Muscle of back (tissue), 13 donors: ENCODE measurements at places on chromosomes 5 and 9.

GRCh38 chr9:87533271-87533670, 35.6 kb downstream of the DAPK1 start:
- DNase-seq: no peak

DNA sequence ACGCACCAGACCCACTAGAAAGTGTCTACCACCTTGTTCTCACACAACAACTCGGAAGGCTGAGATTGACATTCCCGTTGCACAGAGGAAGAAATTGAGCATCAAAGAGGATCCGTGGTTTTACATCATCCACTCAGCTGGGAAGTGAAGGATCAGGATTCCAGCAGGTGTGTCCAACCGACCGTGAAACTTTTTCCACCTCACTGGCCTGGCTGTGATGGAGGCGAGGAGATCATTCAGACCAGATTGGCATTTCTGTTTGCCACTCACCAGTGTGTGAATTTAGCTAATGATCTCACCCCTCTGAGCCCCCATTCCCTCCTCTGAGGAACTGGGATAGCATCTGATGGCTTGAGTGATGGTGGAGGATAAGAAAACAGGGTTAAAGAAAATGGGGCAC, 46.7 kb upstream of the CPLX2 start:
- no peak for DNase-seq

DNA sequence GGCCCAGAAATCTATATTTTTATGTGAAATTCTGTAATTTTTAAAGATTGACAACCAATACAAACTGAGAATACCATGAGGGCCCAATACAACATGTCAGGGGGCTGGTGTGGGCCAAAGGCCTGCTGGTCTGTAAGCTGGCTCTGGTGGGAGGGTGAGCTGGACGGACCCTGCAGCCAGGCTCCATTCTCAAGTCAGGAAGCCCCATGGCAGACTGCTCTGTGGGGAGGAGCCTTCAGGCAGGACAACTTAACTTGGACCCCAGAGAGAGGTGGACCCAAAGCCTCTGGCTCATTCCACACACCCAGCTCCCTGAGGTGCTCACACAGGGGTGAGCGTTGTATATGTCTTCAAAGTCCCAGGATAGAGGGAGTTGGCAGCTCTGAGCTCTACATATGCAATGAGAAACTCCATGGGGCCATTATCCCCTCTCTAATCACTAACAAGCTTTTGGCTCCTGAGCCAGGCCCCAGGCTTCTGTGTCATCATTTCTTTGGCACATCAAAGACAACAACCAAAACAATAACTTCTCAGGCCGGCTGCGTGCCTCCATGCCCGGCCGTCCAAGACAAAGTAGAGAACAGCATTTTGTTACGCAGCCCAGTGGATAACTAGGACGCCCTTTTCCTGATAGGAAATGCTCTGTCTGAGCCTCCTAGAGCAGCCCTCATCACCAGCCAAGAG, 6.4 kb downstream of the SEPTIN8 start:
- DNase-seq: no peak

DNA sequence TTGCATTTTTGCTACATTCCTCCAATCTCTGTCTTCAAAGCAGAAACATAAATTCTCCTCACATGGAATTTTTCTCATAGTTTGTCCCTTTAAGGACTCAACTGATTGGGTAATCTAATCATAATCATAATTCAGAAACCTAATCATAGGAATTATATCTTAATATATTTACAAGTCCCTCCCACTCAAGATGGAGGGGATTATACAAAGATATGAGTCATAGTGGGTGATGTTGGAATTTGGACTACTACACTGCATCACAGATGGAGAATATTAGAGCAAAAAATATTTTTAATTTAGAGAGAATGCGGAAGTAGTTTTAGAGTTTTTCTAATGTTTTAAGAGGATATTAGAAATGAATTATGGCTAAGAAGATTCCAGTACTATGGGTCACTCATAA, 1034.0 kb downstream of the DTWD2 start:
- peak; percentile 20 for DNase-seq

DNA sequence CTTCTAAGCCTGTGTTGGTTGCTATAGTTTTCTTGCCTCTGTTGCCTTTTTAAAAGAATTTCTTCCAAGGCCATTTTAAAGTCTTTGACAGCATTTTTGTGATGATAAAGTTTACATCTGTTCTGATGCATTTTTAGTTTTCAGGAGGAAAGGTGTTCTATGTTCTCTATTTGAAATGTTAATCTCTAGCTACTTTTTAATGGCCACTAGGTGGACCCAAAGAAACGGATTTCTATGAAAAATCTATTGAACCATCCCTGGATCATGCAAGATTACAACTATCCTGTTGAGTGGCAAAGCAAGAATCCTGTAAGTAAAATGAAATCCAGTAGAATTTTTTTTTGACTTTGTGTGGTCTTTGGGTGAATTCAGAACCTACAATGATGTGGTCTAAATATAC, 60.2 kb downstream of the MELK start:
- peak; percentile 5 for DNase-seq

DNA sequence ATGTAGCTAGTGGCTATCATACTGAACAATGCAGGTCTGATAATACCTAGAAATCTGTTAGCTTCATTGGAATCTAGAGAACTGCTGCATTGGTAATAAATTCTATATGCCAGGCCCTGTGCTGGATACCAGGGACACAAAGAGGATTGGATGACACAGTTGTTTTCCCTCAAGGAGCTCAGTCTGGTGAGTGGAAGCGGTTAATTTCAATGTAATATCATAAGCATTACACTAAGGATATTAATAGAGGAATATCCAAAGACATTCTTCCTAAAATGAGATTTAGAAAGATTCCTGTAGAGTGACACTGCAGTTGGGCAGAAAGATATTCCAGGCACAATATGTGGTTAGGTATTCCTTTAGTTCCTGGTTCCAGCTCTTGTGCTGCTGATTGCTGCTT, 5.9 kb downstream of the CMYA5 start:
- no peak for DNase-seq

DNA sequence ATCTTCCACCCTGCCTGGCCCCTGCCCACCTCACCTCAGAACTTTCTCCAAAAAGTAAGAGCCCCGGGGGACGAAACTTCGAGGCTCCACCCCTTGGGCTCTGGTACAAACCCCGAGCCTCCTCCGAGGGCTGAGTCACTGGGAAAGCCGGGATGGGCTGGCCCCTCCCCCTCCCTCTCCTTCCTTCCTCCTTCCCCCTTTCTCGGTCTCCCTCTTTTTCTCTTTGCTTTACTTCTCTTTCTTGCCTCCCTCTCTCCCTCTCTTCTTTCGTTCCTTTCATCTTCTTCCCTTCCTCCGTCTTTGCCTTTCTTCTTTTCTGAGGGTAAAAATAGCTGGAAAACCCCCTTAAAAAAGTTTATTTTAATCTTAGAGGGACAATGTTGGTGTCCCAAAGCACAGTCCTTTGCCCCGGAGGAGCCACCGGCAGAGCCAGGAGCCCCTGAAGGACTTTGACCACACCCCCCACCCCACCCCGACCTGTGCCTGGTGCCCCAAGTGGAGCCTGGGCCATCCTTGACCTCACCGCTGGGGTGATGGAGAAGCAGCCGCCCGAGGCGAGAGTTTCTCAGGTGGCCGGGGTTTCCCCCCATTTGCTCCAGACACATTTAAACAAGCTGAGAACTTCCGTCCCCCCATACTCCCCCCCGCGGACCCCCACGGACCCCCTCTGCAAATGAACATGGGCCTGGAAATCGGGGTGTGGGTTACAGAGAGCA, 5.7 kb upstream of the NOTCH1 start:
- DNase-seq: no peak

DNA sequence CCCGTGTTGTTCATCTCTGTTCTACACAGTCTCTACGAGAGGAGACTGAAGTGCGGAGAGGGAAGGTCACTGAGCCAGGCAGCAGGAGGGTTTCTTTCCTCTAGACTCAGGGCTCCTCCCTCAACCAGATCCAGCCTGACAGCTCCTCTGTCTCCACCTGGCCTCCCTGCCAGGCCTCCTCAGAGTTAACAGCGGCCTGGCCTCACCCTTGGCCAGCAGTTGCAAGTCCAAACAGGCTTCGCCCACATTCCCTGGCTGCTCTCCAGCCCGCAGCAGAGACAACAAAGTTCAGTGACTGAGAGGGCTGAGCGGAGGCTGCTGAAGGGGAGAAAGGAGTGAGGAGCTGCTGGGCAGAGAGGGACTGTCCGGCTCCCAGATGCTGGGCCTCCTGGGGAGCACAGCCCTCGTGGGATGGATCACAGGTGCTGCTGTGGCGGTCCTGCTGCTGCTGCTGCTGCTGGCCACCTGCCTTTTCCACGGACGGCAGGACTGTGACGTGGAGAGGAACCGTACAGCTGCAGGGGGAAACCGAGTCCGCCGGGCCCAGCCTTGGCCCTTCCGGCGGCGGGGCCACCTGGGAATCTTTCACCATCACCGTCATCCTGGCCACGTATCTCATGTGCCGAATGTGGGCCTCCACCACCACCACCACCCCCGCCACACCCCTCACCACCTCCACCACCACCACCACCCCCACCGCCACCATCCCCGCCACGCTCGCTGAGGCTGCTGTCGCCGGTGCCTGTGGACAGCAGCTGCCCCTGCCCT, at the start of gene HRCT1:
HRCT1 (plus strand) TSS at position 291 of the 768 bp plus-strand sequence; CDS start at position 377, 86 bp downstream.
- peak; percentile 92 for DNase-seq

- no peak for DNase-seq
Measured at GRCh38 chr9:37650299-37650872, 368 bp upstream of the FRMPD1 start.

DNA sequence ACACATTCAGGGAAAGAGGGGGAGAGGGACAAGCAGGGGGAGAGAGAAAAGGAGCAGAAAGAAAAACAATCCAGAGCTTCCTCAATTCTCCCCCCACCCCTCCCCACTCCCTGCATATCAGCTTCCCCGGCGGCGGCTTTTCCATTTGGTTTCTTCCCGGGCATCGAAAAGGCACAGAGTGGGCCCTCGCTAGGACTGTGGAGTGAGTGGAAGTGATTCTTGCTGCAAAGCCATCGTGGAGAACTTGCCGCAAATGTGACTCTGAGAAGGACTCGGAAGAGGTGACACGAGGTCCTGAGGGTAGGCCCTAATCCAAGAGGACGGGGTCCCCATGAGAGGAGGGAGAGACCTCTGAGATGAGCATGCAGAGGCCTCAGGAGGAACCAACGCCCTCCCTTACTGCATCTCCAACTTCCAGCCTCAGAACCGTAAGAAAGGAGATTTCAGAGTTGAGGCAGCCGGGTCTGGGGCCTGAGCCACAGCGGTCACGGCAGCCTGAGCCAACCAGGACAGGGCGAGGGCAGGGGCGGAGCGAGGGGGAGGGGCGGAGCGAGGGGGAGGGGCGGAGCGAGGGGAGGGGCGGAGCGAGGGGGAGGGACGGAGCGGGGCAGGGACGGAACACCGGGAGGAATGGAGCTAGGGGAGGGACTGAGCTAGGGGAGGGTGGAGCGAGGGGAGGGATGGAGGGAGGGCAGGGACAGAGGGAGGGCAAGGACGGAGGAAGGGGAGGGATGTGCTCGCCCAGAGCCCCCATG, 21.2 kb upstream of the SARDH start:
- DNase-seq: no peak

DNA sequence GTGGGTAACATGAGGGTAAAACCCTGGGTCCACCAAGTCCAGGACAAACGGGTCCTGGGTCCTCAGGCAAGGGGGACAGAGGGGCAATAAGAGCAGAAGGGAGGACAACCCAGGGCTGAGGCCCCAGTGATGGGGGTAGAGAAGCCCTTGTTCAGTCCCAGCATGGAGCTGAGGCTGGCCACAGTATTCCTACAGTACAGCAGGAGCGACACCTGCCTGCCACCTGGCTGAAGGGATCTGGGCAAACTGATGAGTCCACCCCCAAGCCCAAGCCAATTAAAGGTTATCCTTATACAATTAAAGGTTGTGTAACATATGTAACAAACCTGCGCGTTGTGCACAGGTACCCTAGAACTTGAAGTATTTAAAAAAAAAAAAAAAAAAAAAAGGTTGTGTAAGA, 97.7 kb upstream of the LRRTM2 start:
- no peak for DNase-seq

DNA sequence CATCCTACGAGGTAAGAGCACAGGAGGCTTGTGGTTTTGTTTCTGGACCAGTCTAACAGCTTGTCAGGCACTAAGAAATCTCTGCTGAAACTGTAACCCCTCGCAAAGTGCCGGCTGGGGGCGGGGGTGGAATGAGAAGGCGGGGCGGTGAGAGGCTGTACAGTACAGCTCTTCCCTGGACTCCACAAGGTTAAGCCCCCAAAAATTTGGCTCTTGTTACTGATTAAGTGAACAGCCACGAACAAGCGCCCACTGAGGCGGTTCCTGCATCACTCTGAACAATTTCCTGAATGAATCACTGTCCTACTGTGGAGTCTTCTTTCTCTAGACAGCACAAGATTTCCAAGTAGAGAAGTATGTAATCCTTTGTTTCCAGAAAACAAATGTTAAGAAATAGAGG, 6.8 kb downstream of the FBP2 start:
- no peak for DNase-seq

DNA sequence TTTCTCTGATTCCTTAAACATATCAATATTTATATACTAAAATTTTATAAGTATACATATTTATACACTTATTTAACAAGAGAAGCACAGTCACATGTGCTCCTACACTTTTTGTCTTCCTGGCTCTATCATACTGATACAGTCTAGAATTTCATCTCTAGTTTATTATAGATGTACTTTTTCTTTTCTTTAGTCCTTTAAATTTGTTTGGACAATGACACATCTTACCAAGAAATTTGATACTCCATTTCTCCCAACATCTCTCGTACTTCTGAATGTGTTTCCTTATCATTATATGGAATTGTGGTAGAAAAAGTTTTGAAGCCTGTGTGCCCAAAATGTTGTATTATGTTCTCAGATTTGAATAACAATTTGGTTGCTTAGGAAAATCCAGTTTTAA, 104.6 kb downstream of the DMRT2 start:
- no peak for DNase-seq

GRCh38 chr5:169350016-169350415, 49.1 kb upstream of the SLIT3 start:
- DNase-seq: no peak

GRCh38 chr5:14306329-14306815, 163.2 kb downstream of the TRIO start:
- DNase-seq: no peak

DNA sequence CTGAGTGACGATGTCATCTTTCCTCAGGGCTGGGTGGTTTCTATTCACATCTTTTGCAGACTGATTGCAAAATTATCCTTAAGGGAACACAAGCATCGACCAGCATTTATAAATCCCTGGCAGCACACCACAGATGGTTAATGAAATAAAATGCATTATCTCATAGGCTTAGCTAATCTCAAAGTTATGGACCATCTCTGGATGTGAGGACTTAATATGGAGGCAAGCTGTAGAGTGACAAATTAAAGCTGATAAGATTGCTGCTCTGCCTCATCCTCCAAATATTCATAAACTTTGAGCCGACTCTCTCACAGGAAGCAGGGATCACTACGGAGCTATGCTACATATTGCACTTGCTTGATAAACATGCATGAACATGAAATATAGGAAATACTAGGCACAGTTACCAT, 663.2 kb upstream of the RGMB start:
- DNase-seq: peak; percentile 44

DNA sequence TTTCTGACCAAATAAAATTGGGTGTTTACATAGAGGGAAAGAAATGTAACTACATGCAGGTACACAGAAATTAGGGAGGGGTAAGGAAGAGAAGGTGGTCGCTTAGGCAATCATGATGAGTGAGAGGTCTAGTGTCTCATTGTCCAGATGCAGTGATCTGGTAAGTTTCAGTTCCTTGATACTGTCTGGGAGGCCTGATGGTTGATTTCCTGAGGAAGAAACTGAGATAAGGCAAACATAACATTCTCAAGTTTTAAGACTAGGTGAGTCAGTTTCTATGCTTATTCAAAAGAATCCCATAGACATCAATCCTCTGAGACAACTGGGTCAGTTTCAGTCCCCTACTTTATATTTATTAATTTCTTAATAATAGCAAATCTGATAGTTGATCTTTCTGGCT, 843.3 kb upstream of the CDH10 start:
- DNase-seq: no peak

- DNase-seq: no peak
Measured at GRCh38 chr9:110659891-110660541, 8.6 kb upstream of the MUSK start.
